ENCODE measurements at places on chromosomes 12 and 14.

DNA sequence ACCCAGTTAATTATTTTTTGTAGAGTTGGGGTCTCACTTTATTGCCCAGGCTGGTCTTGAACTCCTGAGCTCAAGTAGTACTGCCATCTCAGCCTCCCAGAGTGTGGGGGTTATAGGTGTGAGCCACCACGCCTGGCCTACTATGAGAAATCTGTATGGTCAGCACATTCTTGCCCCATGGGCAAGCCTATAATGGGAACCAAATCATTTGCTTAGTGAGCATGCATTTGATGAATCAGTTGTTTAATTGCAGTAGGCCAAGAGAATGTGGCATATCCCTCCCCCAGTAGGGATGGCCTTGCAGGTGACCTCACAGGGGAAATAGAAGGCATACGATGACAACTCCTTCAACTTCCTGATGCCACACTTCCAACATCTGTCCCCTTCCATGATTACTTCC lies 122.7 kb downstream of the DIP2B start:
- DNase-seq: no peak

GRCh38 chr12:9797722-9798619 lies 29.3 kb upstream of the KLRF1 start:
- DNase-seq: peak; percentile 22

DNA sequence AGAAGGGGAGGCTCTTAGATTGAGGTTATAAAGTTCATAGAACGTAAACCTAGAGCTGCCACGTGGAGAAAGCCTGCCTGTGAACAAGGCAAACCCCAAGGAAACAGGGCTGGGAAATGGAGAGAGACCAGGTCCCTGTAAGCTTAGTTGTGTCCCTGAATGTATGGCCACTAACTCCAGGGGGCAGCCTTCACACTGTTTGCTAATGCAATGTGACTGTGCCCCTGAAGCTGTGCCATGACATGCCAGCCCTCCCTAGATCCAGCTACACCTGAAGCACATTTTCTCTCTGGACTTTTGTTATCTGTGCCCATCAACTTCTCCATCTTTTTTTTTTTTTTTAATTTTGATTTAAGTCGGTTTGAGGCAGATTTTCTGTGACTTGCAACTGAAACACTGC lies 60.6 kb upstream of the TMCC3 start:
- no peak for DNase-seq

DNA sequence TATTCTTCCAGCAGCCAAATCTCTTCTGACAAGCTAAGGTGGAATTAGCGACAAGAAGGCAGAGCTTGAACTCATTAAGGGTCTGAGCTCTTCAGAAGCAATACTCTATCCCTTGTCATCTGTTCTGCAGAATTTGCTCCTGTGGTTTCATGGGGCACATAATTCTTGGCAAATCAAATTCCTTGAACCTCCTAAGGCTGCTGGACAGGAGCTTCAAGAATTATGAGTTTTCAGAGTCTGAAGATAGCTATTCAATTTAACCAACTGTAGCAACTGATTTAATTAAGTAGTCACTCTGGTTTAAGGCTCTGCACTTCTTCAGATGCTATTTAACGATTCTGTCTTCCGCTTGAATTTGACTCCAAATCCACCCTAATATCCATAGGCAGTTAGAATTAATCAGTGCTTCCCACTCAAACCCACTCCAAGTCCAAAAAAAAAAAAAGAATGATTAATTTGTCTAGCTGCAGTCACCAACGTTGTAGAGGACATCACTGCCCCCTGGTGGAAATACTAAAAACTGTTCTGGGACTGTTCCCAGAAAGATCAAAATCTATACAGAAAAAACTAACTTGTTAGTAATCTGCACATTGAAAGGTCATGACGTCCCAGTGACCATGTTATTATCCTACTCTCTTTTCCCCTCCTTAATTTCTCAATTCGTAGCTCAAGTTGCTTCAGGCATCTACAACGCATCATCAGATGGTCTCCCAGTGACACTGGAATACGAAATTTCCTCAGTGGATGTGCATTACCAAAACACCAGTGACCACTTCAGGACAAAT lies 169.9 kb downstream of the KIF21A start:
- DNase-seq: no peak

DNA sequence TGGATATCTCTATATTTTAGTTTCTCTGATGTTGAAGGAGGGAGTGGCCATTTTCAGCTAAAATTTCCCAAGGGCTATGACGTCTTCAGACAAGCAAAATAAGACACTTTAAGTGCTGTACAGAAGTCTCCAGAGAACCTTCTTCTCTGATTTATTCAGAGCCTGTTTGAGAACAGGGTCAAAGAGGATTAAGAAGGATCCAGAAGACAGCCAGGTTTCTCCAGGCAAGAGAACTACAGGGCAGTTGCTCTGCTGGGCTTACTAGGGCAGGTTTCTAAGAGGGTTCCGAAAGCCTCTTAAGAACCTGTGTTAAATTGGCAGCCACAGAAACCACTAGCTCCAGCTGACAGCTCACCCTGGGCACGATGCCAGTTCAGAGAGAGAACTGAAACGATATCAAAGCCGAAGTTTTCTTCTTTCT lies 1.2 kb downstream of the MGP start:
- DNase-seq: peak; percentile 60

DNA sequence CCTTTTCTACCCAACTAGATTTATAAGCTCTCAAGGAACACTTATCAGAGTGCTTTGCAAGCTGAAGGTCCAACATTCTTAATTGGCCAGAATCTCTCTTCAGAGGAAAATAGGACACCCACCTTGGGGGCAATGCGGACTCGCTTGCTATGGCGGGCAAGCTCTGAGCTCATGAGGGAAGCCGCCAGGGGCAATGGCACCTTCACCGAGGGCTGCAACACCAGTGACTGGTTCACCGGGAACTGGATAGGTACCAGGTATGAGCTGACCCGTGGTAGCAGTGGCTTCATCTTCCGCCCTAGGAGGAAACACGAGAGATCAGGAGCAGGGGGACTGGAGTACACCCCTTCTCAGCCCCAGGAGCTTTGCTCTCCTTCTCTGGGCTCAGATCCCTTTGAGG lies 7.4 kb upstream of the TEX52 start:
- DNase-seq: no peak
